ENCODE measurements at places on chromosomes 1 and 21.

GRCh38 chr1:173204693-173205092 is 2.4 kb downstream of the TNFSF4 start:
- DNase-seq: no peak

- DNase-seq: no peak
Measured at GRCh38 chr1:43958351-43959255, 11.2 kb upstream of the DPH2 start.

GRCh38 chr1:85274969-85275453 is 1.4 kb downstream of the BCL10 start:
- DNase-seq: no peak

DNA sequence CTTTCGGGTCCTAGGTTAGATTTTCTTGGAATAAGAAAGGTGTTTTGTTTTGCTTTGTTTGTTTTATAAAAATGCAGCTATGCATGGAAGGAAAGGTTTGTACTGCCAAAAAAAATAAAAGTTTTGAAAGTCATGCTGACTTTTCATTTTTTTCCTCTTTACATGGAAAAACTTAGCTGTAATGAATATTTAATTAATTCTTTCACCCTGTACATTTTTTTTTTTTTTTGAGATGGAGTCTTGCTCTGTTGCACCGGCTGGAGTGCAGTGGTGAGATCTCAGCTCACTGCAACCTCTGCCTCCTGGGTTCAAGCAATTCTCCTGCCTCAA is 48.7 kb downstream of the NENF start:
- DNase-seq: no peak

GRCh38 chr1:41030872-41031616 is 9.5 kb upstream of the SLFNL1 start:
- DNase-seq: no peak

DNA sequence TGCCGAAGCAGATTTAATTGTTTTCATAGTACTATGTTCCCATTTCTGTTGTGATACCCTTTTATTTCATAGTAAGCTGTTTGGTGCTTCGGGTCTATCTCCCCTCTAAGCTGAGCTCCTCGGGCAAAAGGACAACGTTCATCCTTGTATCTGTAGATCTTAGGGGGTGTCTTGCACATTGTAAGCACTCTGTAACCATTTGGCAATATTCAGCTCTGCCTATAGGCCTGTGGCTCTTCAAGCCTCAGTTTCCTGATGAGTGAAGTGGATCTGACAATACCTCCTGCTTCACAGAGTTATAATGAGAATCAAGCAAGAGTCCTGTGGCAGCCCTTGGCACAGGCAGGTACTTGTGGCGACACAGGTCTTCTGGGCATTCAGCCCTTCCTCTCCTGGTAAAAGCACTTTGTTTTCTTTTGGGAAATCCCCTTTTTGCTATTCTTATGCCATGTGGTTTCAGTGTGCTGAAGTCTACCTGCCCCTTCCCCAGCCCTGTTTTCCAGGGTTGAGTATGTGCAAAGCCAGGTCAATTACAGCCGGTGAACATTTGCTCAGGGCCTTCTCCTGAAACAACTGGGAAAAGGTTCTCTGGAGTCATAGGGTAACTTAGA is 8.5 kb upstream of the EXO1 start:
- DNase-seq: no peak

DNA sequence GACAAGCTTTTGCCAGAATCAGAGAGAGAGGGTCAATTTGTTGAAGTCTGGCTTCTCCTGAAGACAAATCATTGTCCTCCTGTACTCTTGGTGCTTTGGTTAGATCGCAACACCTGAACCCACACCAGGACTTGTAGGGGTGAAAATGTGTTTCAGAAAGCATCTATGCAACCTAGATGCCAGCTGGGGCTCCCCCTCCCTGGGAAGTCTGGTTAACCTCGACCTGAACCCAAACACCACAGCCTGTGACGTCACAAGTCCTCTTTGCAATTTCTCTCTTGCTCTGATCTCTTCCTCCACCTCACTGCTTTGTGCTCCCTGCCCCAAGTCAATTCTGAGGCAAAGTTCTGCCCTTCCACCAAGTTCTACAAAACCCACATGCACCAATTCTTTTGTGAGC is 42.8 kb upstream of the USP24 start:
- DNase-seq: no peak

- DNase-seq: no peak
Measured at GRCh38 chr1:58941471-58942289, 157.8 kb upstream of the JUN start.

DNA sequence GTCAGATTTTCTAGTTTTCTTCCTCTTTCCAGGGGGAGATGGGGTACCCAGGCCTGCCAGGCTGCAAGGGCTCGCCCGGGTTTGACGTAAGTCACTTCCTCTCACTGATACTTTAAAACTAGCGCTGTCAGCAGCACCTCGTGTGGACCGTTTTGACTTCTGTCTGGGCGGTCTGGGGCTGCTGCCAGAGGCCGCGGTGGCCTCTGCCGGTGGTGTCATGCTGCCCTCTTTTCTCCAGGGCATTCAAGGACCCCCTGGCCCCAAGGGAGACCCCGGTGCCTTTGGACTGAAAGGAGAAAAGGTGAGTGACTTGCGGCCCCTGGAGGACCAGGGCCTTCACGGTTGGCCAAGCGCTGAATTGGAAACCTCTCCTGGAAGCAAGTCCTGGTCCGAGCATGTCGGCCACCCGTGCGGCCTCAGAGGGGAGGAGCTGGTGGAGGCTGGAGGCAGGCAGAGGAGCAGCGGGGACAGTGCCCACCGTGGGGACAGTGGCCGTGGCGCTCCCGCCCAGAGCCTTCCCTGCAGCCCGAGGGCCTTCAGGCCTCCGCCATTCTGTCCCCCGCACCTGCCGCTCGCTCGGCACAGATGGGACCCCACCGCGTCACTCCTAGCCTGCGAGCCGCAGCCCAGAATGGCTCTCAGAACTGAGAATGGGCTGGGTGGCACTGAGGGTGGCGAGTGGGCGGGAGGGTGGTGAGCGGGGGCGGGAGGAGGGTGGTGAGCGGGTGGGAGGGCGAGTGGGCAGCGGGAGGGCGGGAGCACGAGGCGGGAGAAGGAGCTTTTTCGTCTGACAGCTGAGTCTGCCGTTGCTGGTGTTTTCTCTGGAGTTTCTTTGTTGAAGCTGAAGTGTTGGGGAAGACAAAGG is 9.4 kb downstream of the COL6A1 start:
- DNase-seq: no peak

DNA sequence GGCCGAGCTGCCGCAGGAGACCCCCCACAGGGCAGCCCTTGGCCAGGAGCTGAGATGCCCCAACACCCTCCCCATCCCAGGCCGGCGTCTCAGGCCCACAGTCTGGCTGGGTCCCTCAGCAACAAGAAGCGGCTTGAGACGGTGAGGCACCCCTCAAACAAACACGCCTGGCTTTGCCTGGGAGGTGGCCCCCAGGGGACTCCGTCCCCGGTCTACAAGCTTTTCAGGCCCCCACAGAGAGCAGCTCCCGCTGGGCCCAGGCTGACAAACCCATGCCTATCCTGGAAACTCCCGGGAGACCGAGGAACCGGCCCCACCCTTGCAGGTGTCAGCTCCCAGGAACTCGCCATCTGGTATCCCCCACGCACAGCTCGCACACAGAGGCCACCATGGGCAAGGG is 67.0 kb downstream of the ARHGEF16 start:
- no peak for DNase-seq

DNA sequence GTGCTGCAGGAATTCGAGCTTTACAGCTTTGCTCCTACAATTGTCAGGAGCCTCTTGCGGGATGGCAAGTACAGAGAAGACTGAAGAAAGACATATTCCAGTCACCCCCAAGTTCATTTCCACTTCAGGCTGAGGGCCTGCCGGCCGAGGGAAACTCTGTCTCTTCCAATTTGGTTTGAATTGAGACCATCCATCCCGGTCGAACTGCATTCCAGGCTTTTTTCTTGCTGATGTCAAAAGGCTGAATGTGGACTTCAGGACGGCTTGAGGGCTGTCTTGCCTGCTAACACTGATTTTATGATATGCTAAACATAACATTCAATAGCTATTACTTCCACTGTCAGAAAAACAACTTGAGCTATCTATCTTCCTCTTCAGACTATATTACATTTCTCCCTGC is 79.8 kb upstream of the PLXNA2 start:
- DNase-seq: no peak

GRCh38 chr1:33443080-33443704 is 12.3 kb upstream of the PHC2 start:
- no peak for DNase-seq

DNA sequence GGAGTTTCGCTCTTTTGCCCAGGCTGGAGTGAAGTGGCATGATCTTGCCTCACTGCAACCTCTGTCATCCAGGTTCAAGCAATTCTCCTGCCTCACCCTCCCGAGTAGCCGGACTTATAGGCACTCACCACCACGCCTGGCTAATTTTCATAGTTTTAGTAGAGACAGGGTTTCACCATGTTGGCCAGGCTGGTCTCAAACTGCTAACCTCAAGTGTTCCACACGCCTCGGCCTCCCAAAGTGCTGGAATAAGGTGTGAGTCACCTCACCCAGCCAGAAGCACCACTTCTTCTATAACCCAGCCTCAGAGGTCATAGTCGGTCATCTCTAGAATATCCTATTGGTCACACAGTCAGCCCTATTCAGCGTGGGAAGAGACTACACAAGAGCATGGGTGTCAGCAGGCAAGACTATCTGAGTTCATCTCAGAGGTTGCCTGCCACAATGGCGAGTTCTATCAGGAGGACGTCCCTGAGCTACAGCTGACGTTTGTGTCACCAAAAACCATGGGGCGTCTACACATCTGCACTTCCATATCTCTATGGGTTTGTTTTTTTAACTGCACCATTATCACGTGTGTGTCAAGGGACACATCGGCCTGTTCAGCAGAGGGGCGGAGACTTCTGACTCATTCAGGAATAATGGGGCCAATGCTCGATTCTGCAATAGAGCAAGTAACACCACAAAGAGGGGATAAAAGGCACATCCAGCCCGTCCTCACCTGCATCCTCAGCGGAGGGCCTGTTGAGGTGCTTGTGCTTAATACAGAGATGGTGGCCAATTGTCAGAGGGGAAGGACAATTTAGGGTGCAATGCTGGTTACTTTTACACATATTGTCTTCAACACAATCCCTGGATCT is 256.3 kb upstream of the IRF2BP2 start:
- peak; percentile 29 for DNase-seq

DNA sequence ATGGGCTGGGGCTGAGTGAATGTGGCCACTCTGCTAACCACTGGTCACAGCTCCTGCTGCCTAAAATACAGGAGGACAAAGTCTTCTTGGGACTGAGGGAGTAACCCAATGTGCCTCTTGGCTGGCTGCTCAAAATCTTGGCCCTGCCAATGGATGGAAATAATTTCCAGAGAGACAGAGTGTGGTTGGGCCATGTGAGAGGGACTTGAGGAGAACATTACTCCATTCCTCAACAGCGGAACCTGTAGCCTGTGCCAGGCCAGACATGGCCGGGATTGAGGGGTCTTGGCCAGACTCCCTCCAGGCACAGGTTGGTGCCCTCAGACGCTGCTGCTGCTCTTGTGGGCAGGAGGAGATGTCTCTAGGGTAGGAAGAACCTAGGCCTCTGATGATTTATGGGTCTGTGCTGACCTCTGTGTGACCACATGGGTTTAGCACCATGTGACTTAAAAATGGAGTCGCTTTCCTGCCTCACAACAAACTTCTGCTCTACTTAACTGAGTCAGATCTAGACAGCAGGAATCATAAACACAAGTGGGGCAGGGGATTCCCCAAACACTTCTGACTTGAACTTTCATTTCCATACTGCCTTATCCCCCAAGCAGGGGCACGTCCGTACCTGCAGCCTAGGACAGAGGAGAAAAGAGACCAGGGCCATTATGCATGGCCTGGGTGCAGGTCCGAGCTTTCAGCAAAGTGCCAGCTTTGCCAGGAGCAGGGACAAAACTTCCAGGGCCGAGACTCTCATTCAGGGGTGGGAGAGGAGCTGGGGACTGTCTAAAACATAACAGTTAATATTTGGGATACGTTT is 79.2 kb downstream of the CD34 start:
- DNase-seq: no peak

DNA sequence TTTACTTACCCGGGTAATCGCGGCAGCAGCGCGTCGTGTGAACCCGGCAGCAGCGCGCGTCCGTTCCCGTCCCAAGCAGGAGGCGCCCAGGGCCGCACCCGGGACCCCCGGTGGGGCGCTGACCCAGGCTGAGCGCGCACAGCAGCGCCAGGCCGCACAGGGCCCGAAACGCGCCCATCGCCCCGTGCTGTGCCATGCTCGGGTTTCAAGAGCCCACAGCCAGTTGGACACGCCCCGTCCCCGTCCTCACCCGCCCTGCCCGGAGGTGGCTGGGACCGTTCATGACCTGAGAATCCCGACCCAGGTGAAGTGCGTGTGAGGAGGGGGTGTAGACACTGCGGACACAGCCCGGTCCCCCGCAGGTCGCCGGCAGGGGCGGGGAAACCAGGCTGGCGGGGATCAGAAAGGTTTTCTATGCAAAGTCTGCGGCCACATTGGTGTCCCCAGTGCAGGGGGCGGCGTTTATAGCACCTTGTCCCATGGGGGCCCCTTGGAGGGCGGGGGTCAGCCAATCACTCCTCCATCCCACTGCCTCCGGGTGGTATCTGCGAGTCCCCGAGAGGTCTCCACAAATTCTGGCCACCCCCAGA is at the start of gene TNFRSF18:
Gene TNFRSF18, minus strand, starts transcription at position 217 of the 590 bp plus-strand sequence. Its CDS starts 21 bp downstream, at position 196.
- no peak for DNase-seq

DNA sequence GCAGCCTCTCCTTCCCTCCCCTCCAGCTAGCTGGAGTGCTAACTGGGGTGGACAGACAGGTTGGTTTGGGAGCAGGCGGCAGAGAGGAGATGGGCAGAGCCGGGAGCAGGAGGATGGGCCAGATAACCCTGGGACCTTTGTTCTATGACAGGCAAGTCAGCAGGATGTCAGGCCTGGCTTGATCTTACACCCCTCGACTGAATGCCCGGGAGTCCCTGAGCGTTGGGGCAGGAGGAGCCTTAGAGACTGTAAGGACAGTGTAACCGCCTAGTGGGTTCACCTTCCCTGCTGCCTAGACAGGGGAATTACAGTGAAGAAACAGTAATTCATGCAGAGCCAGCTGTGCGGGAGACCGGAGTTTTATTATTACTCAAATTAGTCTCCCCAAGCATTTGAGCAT is 60.2 kb downstream of the MDM4 start:
- no peak for DNase-seq

DNA sequence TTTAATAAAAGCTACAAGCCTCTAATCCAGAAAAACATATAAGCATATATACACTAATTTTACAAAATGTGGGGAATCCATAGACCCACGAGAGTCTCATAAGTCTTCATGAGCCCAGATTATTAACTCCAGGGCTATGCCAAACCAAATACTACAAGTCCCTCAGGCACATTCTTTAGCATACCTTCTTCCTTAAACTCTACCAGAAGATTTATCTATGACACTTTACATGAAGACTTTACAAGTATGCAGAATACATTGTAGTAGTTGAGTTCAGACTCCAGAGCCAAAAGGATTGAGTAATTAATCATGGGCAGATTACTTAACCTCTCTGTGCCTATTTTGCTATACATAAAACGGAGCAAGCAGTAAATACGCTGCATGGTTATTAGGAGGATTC is 793.7 kb upstream of the ADGRL2 start:
- no peak for DNase-seq

All from NCI-H1436 treated with DMSO at 0.1 percent for 48 hours (cell line).